ENCODE measurements at places on chromosomes 2 and 18. TPM values are rescaled to one million over a fixed set of nuclear protein-coding genes. Genes with fewer than 3 reads are reported as not detected.

CDH2 gene
- total RNA-seq, result 157 TPM

MAP4K4 gene
- total RNA-seq, result 43.1 TPM

SLC30A3 gene
- 2.2 TPM for total RNA-seq

- no peak overlapping the region for H3K4me3 ChIP-seq
- no peak overlapping the region for H3K27ac ChIP-seq
- DNase-seq, result no peak
- no peaks in the 10 kb centered on the region for H3K36me3 ChIP-seq
- no peaks in the 10 kb centered on the region for H3K27me3 ChIP-seq
Measured at GRCh38 chr2:132652474-132652873, 17.5 kb downstream of the LYPD1 start.

DNA sequence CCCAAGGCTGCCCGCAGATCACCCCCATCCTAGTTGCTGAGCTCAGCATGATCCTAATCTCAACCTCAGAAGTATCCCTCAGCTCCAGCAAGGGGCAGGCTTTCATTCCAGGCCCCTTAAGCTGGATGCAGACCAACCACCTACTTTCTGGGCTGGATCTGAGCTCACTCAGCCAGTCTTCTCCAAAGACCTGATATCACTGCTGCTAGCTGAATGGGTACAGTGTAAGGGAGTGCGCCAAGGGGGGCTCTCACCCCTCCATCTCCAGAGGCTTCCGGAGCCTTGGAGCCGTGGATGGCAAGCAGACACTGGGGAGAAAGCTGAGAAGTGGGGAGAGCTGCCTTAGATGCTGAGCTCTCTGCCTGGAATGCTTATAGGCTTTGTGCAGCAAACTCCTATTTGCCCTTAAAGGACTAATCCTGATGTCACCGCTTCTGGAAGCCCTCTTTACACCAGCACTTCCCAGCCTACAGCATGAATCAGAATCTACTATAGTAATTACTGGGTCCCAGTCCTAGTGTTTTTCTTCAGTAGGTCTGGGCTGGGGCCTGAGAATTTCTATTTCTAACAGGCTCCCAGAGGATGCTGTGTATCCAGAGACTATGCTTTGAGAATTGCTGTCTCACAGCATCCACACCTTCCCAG, 31.0 kb downstream of the GYPC start:
- no peaks in the 10 kb centered on the region for H3K27me3 ChIP-seq
- no peaks in the 10 kb centered on the region for H3K4me1 ChIP-seq
- H3K4me3 ChIP-seq, result no peak overlapping the region
- no peak overlapping the region for H3K27ac ChIP-seq
- no peak for DNase-seq

DNA sequence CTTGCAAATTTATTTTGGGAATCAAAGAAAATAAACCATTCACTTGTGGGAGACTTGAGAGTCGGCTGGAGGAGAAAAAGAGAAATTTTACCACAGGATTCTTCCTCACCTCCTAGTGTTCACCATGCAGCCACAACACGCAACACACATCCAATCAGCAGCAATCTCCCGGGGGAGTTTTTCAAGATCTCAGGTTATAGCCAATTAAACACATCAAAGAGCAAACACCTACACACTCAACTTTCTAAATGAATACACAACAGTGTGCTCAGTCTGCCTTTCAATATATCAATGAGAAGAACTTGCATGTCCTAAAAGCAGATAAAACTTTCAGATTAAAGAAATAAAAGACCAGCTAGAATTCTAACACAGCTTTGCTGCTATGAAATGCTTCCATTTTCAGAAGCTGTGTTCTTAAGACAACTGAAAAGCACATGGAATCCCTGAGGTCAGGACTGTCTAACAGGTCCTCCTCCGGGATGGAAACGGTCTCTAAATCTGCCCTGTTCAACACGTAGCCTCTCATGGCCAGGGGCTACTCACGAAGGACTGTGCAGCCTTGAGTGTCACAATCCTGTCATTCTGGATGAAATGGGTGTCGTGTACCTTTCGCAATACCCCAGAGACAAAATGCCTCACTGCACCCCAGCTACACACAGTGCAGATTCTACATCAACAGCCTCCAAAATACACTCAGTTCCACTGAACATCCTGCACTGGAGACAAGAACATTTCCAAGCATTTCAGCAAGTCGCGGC, 84.2 kb downstream of the ZNF516 start:
- H3K4me1 ChIP-seq, result peaks cover 24% of the 10 kb centered on the region
- H3K27me3 ChIP-seq, result no peaks in the 10 kb centered on the region
- no peak overlapping the region for H3K4me3 ChIP-seq
- DNase-seq, result no peak
- no peak overlapping the region for H3K27ac ChIP-seq
